Kasumi-1 (cell line): ENCODE measurements at places on chromosomes 5 and 9.

DNA sequence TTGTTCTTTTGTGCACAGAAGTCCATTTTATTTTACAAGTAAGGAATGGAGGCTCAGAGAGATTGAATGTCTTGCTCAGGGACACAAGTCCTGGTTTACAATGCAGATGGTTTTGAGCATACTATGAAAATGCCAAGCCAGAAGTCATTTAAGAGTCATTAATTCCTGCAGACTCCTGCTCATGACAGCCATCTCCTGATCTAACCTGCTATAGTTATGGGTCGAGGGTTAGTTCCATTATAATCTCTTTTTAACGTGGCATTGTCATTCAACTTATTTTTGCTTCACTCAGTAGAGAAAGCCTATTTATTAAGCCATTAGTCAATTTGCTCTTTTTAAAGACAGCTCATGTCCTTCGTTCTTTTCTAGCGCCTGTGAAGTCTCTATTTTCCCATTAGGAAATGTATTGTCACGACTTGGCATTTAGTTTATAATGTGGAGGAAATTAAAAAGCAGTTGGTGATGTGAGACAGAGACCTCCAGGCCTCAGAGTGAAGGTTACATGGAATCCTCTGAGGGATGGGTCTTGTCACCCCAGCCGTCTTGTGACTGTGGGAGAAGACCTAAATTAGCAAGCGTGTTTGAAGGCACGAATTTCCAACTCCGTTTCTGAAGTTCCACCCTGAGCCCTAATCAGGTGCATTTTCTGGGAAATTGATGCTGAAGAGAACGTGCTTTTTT lies 84.1 kb downstream of the ACTBL2 start:
- no peak for DNase-seq

DNA sequence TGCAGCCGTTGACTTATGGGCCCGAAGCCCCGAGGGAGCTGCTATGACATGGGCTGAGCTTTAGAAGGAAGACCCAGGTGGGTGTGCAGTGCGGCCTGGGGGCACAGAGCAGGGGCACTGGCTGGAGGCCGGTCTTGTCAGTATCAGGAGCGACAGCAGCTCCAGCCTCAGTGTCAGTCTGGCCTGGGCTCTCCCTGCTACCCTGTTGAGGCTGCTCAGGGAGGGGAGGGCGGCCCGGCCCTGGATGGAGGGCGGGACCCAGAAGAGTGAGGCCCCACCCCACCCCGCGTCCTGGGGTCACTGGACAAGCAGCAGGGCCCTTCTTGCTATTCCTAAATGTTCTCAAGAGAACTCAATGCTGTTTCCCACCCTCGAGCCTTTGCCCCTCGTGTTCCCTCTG lies 18.0 kb downstream of the GFI1B start:
- no peak for DNase-seq

GRCh38 chr5:61402244-61402823 lies 70.3 kb downstream of the ZSWIM6 start:
- DNase-seq, result no peak

DNA sequence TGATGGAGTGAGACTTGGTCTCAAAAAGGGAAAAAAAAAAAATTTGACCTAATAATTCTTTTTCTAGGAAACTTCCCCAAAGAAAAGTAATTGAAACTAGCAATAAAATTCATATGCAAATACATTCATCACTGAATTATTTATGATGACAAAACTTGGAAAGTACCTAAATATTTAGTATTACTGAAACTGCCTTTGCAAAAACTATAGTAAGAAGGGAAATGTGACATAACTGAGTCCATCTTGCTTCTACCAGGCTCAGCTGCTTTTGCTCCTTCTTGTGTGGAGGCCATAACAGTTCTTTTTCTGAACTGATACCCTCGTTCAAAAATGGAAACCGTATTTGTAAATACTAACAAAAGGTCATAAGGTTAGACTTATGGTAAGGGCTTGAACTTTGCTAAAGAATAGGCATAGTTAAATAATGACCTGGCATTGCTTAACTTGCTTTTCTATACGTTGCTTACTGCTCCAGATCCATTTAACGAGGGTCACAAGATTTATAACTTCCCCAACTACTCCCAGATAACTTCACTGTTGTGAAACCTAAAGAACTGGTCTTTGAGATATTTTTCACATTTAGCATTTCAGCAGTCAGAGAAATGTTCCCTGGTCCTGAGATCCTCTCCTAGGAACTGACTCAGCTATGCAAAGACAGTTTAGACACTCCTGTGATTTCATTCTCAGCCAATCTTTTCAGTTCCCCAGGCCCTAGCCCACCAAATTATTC lies 68.4 kb downstream of the CFAP95 start:
- no peak for DNase-seq

DNA sequence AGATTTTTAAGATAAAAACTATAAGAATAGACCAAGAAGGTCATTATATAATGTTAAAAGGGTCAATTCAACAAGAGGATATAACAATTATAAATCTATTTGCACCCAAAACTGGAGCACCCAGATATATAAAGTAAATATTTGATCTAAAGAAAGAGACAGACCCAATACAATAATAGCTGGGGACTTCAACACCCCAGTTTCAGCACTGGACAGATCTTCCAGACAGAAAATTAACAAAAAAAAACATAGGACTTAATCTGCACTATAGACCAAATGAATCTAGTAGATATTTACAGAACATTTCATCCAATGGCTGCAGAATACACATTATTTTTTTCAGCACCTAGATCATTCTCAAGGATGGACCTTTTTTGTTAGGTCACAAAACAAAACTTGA lies 331.9 kb downstream of the SPOCK1 start:
- DNase-seq, result no peak

- peak; percentile 98 for DNase-seq
These were observed 170.5 kb downstream of the NDUFS4 start for GRCh38 chr5:53730943-53731342.

- DNase-seq, result no peak
These were observed 754 bp downstream of the DCAF12 start for GRCh38 chr9:34125681-34126206.

DNA sequence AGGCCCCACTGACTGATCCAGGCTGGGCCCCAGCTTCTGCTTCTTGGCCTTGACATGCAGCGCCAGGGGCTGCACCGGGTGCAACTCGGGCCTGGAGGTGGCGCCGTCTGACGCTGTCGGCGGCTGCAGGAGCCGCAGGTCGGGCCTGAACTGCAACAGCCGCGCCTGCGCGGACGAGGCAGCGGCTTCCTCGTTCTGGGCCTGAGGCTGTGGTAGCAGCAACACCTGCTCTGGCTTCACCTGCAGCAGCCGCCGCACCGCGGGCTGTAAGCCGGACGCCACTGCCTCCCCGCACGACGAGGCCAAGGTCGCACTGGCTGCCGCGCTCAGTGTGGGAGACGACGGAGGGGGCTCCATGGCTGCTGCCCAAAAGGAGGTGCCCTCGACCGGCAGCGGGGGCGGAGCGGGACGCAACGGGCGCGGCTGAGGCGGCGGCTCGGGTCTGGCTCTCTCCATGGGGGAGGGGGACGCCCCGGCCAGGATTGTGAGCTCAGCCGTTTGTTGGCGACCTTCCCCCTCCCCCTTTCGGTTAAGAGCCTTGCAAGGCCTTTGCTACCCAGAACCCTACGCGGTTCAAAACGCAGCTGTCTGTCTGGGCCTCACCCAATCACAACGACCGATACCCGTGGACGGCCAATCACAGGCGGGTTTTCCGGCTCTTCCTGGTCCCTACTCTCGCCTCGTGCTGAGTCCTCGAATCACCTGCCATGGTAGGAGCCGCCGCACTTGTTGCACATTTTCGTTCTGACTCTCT lies 438 bp downstream of the SOX30 start:
- no peak for DNase-seq

GRCh38 chr5:55039843-55040242 lies 15.8 kb downstream of the GZMK start:
- no peak for DNase-seq

GRCh38 chr9:35619800-35620158 lies 1.6 kb upstream of the CD72 start:
- no peak for DNase-seq

DNA sequence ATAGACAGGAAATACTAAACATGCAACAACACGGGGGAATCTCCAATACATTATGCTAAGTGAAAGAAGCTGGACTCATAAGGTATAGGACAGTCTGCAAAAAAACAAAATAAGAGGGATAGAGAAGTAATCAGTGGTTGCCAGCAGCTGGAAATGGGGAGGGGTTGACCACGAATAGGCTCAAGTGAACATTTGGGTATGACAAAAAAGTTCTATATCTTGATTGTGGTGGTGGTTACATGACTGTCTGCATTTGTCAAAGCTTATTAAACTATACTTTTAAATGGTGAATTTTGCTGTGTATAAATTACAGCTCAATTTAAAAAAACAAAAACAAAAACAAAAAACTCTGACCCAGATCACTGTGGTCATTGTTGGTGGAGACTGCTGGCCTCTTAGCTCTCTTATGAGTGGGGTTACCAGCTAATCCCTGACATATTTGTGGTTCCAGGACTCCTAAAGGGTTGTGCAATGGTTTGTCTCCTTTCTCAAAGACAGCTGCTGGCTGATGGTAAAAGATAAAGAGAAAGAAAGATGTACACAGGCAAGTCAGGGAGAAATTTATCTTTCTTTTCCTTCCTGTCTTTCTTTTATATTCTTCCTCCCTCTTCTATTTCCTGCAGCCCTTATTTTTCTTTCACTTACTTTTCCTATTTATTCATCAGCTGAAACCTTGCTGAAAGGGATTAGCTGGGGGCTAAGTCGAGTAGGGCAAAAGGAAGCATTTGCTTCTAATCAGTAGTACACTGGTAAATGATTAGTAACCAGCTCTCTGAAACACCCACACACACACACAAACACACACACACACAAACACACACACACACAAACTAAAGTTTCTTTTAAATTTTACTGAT lies 42.6 kb upstream of the APC start:
- DNase-seq, result peak; percentile 4

GRCh38 chr9:38249587-38250210 lies 142.8 kb upstream of the ALDH1B1 start:
- no peak for DNase-seq

DNA sequence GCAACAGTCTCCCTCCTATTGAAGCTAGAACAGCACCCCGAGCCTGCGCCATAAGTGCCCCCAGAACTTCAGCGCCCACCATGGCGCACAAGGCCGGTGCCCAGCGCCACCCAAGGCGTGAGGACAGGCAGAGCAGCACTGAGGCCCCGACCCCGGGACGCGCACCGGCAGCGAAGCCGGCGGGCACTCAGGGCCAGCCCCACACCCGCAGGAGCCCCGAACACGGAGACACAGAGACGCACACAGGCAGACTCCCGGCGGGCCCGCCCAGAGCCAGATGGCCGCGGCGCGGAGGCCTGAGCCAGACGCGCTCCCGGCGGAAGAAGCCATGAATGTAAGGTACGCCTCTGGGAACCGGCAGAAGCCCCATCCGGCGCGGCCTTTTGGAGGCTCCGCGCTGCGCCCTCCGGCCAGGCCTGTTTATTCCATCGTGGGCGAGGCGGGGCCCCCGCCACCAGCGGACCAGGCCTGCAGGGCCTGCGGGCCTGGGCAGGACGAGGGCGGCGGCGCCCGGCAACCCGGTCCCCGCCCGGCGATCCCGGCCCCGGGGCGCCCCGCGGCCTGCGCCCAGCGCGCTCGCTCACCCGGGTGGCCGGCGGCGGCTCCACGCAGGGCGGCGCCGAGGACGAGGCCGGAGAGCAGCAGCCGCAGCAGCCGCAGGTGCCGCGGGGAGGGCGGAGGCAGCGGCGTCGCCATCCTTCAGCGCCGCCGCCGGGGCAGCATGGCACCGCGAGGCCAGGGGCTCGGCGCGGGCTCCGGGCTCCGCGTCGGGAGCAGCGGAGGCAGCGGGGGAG lies 486 bp downstream of the NPDC1 start:
- no peak for DNase-seq

GRCh38 chr9:78533500-78533899 lies 236.6 kb downstream of the PSAT1 start:
- no peak for DNase-seq

DNA sequence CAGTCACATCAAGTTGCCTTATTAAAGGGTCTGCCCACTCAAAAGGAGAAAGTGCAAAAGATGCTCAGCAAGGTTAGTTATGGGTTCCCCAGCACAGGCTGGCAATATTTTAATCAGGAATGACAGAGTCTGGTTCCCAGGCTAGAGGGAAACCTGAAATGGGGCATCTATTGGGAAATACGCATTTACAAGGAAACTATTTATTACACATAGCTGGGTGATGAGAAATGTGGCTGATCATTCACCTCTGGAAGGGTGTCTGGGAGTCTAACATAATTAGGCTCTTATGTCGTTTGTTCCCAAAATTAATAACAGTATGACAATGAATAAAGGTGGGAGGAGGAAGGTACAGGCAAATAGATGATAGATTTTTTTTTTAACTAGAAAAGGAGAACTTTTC lies 314.7 kb downstream of the ENC1 start:
- no peak for DNase-seq

DNA sequence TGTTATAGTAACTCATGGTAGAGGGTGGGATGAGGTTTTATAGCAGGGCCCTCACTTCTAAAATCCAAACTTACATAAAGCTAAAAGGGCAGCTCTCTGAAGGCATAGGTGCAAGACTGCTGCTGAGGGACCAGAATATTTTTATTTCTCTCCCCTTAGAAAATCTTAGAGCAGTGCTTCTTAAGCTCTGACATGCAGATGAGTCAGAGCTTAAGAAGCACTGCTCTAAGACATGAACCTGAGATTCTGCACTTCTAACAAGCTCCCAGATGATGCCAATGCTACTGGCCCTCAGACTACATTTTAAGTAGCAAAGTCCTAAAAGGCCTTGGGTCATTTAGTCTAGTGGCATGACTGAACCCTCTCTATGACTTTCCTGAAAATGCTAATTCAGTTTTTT lies 97.6 kb upstream of the SPRY4 start:
- no peak for DNase-seq

DNA sequence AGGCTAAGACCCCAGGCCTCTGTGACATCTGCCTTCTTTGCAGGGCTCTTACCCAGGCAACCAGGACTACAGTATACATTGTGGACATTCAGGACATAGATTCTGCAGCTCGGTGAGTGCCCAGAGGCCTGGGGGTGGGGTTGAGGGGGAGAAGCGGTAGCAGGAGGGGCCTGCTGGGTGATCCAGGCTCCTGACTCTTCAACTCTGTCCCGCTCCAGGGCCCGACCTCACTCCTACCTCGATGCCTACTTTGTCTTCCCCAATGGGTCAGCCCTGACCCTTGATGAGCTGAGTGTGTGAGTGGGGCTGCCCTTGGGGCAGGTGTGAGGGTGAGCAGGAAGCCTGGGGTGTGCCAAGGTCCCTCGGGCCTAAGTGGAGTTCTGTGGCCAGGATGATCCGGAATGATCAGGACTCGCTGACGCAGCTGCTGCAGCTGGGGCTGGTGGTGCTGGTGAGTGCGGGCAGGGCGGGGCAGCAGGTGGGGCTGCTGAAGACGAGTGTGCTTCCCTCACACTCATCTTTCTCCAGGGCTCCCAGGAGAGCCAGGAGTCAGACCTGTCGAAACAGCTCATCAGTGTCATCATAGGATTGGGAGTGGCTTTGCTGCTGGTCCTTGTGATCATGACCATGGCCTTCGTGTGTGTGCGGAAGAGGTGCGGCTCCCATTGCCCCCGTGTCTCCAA lies 19.8 kb downstream of the GPRIN1 start:
- DNase-seq, result no peak

DNA sequence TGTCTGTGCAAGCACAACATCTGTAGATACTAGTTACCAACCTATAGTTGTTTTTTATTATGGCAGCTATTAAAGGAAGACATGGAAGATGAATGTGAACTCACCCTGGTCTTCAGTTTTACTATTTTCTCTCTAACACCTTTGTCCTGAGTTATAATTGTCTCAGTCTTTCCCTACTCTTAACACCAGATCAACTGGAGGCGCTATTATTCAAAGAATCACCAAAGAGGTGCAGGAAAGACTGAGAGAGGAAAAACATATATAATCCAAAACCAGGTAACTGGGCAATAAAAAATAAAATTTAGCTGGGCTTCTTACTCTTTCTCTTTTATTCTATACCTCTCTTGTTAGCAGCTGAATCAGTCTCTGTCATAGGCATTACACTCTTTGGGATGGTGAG lies 134.2 kb upstream of the C6 start:
- DNase-seq, result no peak
